ENCODE measurements at places on chromosomes 1 and 21.

- DNase-seq, result no peak
Measured at GRCh38 chr1:19190468-19190867, 19.6 kb downstream of the UBR4 start.

DNA sequence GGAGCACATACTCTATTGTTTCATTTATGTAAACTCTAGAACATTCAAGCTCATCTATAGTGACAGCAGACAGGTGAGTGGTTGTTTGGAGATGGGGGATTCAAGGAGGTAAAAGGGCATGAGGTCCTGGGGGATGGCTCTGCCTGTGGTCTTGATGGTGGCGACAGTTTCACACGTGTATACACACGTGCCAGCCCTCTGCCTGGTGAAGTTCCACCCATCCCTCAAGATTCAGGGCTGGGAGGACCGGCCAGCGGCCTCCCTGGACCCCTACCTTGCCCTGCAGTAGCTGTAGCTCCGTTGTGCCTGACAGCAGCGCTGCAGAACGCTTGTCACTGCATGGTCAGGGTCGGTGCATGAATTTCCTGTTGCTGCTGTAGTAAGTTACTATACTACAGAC is 38.9 kb upstream of the UTS2 start:
- DNase-seq, result no peak

DNA sequence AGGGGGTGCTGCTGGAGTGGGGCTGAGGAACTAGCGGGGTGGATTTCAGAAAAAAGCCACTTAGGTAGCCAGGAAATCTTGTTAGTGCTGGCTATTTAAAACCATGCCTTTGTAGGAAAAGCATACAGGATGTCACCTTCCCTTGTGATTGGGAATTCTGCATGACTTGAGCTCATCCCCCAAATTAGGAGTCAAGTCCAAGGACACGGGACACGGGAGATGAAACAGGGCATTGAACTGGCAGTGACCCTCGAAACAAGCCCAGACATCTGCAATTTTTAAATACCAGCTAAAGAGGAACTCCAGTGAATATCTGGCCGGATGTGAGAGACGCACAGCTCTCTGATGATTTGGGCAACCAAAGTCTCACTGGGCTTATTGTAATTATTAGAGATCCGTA is 32.8 kb downstream of the C2CD2 start:
- DNase-seq, result no peak

DNA sequence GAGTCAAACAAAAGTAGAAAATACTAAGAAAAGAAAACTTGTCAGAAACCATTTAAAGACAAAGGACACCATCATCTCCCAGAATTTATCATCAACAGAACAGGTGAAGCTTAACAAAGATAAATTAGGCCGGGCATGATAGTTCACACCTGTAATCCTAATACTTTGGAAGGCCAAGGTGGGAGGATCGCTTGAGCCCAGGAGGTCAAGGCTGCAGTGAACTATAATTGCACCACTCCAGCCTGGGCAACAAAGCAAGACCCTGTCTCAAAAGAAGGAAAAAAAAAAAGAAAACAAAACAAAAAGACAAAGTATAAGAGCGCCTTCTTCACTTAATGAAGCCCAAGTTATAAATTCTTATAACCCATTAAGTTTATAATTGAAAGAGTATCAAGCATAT is 25.6 kb downstream of the RERE start:
- no peak for DNase-seq

- DNase-seq, result no peak
Measured at GRCh38 chr21:25893191-25893590, 158.4 kb downstream of the GABPA start.

GRCh38 chr1:154664331-154665002 is 56.5 kb upstream of the ADAR start:
- no peak for DNase-seq

All from astrocyte of the cerebellum (primary cell).